Hepatocyte (in vitro differentiated cells): ENCODE measurements at places on chromosomes 11 and 22. TPM values are rescaled to one million over a fixed set of nuclear protein-coding genes. Genes with fewer than 3 reads are reported as not detected.

The SLC22A25 gene
- total RNA-seq, result 3.9 and 4.9 TPM in 2 replicates

The NTM gene
- total RNA-seq, result 2.2 and 4.9 TPM in 2 replicates

The POTEH gene
- not detected in 2 replicates for total RNA-seq

The OR10D3 gene
- 0.03 TPM in 1 of 2 replicates, not detected in the other for total RNA-seq

The ANO5 gene
- total RNA-seq, result 7.3 and 8.0 TPM in 2 replicates

The NCR3LG1 gene
- total RNA-seq, result 13.8 and 15.2 TPM in 2 replicates

GRCh38 chr22:17918840-17919239, 105.5 kb downstream of the MICAL3 start:
- no peak for DNase-seq

- DNase-seq, result no peak
Measured at GRCh38 chr11:36412781-36413383, 97.2 kb downstream of the TRAF6 start.

GRCh38 chr22:22714600-22715335, 70.4 kb downstream of the GGTLC2 start:
- DNase-seq, result no peak

GRCh38 chr11:18105802-18106574, at the start of gene SAAL1:
SAAL1 (minus strand) TSS chr11:18106082; CDS start chr11:18106041, 41 bp downstream.
- peak; percentile 93 for DNase-seq

GRCh38 chr11:117806846-117807245, 9.8 kb upstream of the DSCAML1 start:
- DNase-seq, result no peak

- DNase-seq, result no peak
Measured at GRCh38 chr11:106280036-106280435, 202.6 kb downstream of the AASDHPPT start.
